ENCODE measurements at places on chromosomes 5 and 9.
A peak's percentile ranks its signal among the peaks of the same experiment; 100 is the strongest.

DNA sequence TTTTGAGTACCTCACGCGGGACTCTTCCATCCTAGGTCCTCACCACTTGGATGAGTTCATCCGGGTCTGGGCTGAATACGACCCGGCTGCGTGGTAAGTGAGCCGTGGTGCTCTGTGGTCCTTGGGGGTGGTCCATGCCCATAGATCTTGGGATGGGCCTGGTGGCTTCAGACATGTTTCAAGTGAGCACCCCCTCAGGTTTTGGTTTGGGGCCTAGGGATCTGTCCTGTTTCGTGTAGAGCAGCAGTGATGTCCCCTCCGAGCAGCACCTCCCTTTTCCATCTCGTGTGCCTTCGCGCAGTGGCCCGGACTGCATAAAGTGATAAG is 218.9 kb downstream of the CACNA1B start:
- DNase-seq, result no peak

DNA sequence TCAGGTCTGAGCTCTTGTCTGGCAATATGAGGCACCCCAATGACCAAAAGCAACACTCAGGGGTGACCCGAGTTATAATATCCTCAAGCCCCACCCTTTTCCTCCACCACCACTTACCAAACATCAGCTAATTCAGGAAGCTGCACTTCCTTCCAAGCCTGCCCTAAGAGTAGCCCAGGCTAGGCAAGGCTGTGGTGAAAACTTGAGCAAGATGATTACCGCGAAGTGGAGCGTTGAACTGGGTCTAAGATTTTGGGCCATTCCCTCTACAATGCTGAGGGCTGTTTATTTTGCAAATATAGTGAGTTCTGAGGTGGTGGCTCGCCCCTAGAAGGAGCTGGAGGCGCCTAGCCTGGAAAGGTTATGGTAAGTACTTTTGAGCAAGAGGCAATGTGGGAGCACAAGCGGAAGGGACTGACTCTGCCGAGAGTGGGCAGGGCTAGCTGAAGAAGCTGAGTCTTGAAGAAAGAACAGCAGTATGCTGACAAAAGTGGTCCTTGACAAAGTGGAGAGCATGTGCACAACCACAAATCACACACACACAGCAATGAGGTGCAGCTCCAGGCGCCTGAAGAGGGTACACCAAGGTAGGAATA is at the start of gene HK3:
Gene HK3 (minus strand): TSS at position 51 of the 596 bp plus-strand sequence. CDS start 3,187 bp downstream, outside the sequence.
- no peak for DNase-seq

- DNase-seq, result no peak
These were observed 38.7 kb upstream of the PRLR start for GRCh38 chr5:35269006-35269405.

DNA sequence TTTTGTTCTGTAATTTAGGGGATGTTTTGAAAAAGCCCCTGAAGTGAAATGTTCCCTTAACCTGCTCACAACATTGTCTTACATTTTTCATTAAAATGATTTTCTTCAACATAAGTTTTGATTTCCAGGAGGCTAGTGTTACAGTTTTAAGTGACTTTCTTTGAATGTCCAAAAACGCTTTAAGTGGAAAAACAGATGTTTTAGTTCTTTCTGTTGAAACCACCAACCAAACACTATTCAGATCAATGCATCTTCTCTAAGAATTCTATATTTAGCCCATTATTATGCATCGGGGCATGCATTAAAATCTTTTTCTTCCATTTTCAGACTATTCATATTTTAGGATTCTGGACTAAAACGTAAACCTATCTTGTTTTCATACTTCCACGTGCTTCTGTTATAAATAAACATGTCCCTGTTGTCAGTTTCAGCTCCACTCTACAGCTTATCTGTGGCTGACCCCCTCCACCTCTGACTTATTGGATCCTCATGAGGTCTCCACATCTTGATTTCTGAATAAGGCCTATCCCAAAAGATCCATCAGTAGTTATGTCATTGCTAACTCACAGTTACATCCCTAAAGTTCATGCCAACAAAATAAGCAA is 882.3 kb upstream of the SEMA6A start:
- DNase-seq, result no peak

DNA sequence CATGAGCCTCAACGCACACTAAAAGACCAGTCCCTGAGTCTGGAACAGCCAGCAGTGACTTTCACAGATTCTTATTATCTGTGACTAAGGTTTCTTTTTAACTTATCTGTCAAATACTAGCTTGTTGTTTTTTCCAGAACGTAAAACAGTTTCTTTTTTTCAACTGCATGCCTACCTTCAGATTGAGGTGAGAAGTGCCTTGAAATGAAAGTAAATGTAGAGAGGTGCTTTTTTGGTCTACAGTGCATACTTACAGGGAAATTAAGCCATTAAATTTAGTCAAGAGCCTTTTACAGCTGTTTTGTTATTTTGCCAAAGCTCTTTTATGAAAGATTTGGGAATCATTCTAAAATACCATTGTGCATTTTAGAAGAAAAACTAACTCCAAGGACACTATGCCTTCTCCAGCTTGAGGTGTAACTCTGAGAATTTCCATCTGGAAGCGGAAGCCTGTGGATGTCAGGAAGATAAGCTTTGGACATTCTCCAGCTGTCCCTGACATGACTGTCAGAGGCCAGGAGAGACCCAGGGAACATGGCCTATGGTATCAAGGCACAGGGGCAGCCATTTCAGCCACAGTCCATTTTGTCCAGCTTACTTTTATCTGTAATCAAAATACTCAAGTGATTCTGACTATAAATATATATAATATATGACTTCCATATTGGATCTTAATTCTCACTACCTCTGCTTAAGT is 230.3 kb downstream of the GLIS3 start:
- DNase-seq, result no peak

DNA sequence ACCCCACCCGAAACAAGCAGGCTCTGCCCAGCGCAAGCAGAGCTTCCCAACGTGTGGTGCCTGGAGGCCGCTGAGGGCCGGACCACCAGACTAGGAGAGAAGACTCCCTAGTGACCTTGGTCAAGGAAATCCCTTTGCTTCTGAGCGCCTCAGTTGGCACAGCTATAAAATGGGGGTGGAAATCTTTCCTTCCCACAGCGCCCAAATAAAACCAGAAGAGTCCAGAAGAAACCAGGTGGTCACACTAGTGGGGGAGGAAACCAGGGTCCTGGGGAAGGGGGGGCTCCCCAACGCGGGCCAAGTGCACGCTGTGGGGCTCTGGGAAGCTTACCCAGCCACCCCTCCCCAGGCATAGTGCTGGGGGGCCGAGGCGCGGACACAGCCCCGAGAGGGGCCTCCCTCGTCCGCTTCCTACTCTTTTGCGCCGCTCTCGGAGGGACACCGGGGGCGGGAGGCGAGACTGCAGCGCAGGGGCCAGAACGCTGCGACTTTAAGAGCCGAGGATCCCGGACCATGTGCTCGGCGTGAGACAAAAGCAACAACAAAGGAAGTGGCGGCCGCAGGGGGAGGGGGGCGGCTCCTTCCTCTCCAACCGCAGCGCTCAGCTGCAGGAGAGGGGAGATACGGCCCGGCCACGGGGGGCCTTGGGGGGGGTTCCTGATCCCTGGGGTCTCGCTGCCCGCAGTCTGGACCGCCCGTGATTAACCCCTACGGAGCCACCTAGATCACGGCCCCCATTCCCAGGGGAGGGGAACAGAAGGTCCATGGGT is 885 bp downstream of the RNF44 start:
- peak; percentile 65 for DNase-seq

GRCh38 chr9:77793849-77794248 is 145.7 kb upstream of the GNA14 start:
- DNase-seq, result no peak
